ENCODE measurements at places on chromosomes 5 and 9.
A peak's percentile ranks its signal among the peaks of the same experiment; 100 is the strongest.

DNA sequence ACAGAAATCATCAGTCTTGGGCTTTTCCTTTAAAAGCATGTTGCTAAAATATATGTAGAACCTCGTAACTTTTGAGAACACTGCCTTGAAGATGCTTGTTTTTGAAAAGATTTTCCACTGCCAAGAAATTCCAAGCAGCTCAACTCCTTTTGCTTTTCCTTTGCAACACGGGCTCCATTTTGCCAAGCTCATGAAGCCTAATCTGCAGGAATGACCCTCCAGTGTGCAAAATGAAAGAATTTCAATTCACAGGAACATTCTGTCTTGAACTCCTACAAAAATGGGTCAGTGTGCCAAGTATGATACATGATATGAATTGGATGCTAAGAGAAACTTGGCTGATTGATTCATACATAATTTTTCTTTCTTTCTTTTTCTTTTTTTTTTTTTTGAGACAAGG, 35.4 kb upstream of the ERCC6L2 start:
- ATAC-seq, result no peak

- no peak for ATAC-seq
Observed at GRCh38 chr5:103345461-103345860, 86.9 kb downstream of the MACIR start.

GRCh38 chr5:82151204-82151603, 127.0 kb downstream of the RPS23 start:
- no peak for ATAC-seq

DNA sequence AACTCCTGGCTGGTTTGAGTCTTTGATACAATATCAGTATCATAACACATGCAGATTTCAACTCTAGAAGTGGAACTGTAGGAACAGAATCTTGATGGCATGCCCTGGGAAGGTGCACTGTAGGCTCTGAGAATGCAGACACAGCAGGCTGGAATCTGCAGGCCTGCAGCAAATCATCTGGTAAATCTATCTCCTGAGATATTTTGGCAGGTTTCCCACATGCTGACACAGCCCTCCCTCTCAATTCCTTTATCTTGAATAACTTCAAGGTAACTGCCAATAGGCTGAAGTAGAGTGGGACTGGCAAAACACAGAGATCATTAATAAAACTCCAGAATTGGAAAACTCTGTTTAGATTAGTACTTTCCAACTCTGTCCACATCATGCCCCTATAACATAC, 177.8 kb upstream of the PCSK5 start:
- ATAC-seq, result no peak

DNA sequence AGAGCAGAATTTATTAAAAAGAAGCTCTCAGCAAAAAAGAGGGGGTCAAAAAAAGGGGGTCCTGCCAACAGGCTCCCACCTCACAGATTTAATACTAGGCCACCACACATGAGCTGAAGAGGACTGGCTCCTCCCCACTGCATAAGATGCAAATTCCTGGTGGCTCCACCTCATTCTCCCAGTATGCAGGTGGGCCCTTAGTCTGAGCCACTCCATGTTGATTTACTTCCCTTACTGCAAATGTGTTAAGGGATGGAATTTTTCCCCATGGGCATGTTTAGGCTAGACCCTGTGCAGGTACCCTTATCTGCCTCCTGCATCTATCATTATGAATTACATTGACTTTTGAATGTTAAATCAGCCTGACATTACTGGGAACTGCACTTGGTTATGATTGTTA, 82.9 kb downstream of the ISOC1 start:
- no peak for ATAC-seq

GRCh38 chr9:69237702-69238295, 63.7 kb downstream of the TJP2 start:
- ATAC-seq, result no peak

- no peak for ATAC-seq
Observed at GRCh38 chr5:158202801-158203200, 343.9 kb upstream of the CLINT1 start.

- ATAC-seq, result no peak
Observed at GRCh38 chr5:128436749-128437188, 101.3 kb downstream of the FBN2 start.

- ATAC-seq, result no peak
Observed at GRCh38 chr9:27925815-27926214, 352.5 kb upstream of the C9orf72 start.

DNA sequence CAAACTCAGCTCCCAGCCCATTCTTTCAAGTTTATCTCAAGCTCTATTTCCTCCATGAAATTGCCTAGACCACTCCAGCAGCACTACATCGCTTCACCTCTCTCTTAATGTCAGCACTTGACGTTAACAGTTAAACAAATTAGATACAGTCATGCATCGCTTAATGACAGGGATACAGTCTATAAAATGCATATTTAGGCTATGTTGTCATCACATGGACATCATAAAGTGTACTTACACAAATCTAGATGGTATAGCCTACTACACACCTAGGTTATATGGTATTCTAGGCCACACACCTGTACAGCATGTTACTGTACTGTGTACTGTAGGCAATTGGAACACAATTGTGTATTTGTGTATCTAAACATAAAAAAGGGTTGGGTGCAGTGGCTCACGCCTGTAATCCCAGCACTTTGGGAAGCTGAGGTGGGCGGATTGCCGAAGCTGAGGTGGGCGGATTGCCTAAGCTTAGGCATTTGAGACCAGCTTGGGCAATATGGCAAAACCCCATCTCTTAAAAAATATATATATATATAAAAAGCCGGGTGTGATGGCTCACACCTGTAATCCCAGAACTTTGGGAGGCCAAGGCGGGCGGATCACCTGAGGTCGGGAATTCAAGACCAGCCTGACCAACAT, 13.4 kb upstream of the PCSK5 start:
- ATAC-seq, result no peak

GRCh38 chr5:141632650-141633049, 4.0 kb downstream of the HDAC3 start:
- no peak for ATAC-seq

GRCh38 chr5:127243011-127243410, 47.6 kb upstream of the MEGF10 start:
- ATAC-seq, result no peak

- ATAC-seq, result no peak
Observed at GRCh38 chr5:142929587-142929986, 159.4 kb downstream of the ARHGAP26 start.

- ATAC-seq, result no peak
Observed at GRCh38 chr5:4348423-4348822, 752.8 kb downstream of the IRX1 start.

DNA sequence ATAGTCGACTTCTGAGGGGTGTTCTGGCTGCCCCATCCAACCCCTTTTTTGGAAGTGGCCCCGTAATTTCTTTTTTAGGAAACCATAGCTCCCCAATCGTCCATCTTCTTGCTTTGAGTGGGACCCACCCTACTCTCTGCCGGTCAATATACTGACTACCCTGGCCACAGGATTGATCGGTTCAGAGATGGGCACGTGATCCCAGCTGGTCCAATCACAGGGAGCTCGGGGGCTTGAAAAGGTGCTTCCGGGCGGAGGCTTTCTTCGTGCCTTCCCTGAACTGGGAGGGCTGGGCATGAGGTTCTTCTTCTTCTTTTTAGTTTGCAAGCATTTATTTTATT, 78.7 kb upstream of the SH3PXD2B start:
- no peak for ATAC-seq

DNA sequence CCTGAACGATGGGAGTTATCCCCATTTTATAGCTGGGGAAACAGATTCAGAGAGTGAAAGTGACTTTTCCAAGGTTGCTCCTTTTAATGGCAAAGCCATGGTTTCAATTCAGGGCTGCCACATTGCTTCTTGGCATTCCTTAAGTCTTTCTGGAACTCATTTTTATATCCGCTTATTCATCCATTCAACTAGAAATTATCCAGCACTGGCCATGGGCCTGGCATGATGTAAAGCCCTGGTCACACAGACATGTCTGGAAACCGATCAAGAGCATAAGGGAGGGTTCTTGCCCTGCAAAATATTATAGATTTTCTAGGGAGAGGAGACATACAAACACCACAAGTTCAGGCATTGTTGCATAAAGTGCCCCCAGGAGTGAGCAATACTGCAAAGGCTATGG, 43.0 kb upstream of the COL15A1 start:
- no peak for ATAC-seq

DNA sequence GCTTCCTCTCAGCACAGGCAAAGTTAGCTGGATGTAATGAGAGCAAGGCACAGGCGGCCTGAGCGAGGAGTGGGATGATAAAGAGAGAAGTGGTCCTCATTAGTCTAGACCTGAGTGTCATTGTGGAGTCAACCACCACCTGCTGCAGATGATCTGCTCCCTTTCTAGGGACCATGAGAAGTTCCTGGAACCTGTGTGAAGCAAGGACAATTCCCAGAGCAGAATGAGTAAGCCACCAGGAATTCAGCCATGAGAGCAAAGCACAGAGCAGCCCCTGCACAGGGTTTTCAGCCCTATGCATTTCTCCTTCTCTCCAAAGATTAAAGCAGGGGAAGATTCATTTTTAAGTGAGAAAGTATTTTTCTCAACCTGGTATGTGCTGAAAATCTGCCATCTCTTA, 146.8 kb upstream of the SPEF2 start:
- no peak for ATAC-seq

DNA sequence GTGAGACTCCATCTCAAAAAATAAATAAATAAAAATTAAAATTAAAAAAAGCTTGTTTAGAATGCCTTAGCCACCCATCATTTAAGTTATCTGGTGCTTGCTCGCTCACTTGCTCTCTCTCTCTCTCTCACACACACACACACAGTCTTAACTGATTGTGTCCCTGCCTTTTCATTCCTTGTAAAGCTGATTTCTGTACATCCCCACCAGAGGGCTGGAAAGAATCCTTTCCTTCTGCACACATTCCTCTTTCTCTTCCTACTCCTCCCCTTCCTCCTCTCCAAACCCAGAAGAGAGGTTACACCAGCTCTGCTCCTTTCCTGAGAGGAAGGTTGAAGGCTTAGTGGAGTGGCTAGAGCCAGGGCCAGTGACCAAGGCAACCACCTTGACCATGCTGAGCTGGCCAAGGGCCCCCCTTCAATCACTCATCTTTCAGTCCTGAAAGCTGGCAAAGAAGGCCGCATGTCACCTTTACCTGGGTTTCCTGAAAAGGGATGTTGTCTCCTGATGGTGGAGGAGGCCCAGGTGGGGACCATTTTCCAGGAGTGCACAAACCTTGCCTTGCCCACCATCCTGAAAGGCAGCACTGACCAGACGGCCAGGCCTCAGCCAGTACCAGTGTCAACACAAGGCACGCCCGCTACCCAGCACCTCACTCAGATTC, 25.6 kb downstream of the STK10 start:
- no peak for ATAC-seq

- ATAC-seq, result no peak
Observed at GRCh38 chr5:79124607-79125006, 13.0 kb downstream of the BHMT start.

DNA sequence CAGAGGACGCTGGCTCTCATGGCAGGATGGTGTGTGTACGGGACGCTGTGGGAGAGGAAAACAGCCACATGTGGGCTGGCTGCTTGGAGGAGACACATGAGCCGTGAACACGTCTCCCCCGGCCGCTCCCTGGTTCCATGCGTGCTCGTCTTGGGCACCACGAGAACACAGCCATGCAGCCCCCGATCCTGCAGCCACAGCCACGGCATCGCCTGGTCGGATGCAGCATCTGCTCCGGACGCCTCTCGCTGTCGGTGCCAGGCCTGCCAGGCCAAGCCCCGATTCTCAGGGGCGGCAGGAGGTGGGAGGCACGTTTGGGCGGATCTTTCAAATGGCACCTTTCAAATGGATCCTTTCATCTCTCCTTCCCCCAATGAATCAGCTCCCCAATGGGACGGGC, 3.2 kb downstream of the LCN10 start:
- ATAC-seq, result no peak

DNA sequence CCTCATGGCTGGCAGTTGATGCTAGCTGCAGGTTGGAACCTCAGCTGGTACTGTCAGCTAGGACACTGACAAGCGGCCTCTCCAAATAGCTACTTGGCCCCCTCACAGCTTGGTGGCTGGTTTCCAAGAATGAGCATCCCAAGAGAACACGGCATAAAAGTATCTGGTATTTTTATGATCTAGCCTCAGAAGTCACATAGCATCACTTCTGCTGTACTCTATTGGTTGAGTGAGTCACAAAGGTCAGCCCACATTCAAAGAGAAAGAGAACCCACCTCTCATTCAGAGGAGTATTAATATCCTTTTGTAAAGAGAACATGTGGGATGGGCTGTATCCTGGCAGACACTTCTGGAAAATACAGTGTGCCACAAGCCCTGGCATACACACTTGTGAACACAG, 6.0 kb upstream of the SIL1 start:
- peak; percentile 17 for ATAC-seq

Data from activated CD4-positive, CD25-positive, alpha-beta regulatory T cell treated with anti-CD3 and anti-CD28 coated beads, Interleukin-2, amount 50 U/mL, for 24 hours (primary cell).